ENCODE measurements at places on chromosomes 2 and 18. TPM values are rescaled to one million over a fixed set of nuclear protein-coding genes. Genes with fewer than 3 reads are reported as not detected.

HOXD1 gene
- total RNA-seq: not detected

KCNG3 gene
- total RNA-seq: not detected

SIX3 gene
- 0.21 TPM for total RNA-seq

PLGLB1 gene
- 3.3 TPM for total RNA-seq

DNA sequence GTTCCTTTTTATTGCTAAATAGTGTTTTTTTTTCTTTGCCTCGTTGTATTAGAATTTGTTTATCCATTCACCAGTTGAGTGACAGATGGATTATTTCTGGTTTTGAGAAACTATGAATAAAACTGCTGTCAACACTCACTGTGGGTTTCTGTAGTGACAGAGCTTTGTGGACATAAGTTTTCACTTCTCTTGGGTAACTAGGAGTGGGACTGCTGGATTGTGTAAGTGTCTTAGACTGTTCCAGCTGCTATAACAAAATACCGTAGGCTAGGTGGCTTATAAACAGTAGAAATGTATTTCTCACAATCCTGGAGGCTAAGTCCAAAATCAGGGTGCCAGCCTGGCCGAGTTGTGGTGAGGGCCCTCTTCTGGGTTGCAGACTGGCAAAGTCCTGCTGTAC is 71.9 kb downstream of the TNFRSF11A start:
- no peak for DNase-seq

DNA sequence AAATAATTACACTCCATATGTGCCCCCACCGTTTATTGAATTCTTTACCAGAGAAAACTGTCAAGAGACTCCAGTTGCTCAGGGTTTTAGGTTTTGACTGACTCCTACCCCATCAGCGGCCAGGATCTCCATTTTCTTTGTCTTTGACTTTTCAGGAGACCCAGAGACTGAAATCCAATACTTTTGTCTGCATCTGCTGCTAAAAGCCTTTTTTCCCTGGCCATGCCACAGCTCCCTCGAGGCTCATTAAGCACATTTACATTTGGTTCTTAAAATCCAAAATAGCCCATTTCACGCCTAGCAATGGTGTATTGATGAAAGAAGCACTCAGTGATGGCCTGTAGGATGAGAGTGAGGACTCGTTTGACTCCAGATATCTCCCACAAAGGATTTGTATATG is 332.6 kb upstream of the ACVR2A start:
- no peak for DNase-seq

GRCh38 chr2:95215018-95215612 is 7.8 kb downstream of the ZNF892 start:
- DNase-seq: no peak

DNA sequence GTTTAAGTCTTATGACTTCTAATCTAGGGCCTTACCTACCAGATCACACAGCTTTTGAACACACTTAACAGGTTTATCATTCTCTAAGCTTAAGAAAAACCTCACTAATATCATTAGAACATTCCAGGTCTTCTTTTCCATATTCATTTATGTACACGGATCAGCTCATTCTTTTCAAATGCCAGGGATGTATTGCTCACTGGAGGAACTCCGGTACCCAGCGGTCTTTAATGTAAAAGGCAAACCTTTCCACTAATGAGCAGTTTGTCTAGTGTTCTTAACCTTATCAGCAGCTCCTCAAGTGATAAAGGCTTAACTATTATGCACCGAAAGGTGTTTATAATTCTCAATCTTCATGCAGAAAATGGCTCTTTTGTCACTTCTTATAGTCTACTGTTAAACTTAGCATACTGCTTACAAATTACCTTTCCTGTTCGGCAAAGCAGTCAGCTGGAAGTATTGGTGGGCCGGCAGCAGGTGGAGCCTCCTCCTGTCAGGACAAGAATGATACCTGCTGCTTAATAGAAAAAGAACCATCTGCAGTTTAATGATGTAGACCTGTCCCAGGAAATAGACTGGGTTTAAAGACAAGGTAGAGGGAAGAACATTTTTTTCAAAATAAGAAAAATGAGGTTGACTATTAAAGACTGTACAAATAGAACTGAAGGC is 142.7 kb downstream of the FIGN start:
- DNase-seq: no peak

DNA sequence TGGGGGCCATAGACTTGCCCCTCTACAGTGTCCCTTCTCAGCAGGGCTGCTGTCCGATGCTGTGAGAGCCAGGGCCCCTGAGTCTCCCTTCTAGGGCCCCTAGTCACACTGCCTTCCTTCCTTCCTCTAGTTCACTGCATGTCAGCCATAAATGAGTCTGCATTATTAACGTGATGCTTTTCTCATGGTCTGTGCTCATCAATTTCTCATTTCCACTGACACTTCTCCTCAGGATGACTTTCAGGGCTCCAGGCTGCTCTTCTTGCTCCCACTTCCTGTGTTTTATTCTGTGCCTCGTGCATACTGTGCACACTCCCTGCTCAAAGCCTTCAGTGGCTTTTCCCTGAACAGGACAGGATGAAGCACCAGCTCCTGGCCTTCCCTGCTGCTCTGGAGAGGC is 146.5 kb downstream of the FAM210A start:
- no peak for DNase-seq

- no peak for DNase-seq
These were observed 555.2 kb upstream of the FANCL start for GRCh38 chr2:58796239-58796910.

GRCh38 chr2:98807221-98807620 is 76.3 kb upstream of the MGAT4A start:
- DNase-seq: no peak

DNA sequence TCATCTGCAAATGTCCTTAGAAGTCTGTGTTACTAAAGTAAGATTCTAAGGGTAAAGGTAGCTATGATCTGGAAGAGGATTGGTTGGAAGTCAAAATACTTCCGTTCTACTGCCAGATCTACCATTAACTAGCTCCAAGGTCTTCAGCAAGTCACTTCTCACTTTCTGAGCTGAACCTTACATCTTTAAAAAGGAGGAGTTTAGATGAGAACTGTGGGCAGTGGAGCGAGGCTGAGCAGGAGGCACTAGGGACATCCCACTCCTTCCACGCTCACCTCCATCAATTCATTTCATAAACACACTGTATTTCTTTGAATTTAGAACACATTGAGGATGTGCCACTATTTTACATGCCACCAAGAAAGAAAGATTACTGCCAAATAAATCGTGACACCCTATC is 143.0 kb downstream of the ABCA12 start:
- no peak for DNase-seq

DNA sequence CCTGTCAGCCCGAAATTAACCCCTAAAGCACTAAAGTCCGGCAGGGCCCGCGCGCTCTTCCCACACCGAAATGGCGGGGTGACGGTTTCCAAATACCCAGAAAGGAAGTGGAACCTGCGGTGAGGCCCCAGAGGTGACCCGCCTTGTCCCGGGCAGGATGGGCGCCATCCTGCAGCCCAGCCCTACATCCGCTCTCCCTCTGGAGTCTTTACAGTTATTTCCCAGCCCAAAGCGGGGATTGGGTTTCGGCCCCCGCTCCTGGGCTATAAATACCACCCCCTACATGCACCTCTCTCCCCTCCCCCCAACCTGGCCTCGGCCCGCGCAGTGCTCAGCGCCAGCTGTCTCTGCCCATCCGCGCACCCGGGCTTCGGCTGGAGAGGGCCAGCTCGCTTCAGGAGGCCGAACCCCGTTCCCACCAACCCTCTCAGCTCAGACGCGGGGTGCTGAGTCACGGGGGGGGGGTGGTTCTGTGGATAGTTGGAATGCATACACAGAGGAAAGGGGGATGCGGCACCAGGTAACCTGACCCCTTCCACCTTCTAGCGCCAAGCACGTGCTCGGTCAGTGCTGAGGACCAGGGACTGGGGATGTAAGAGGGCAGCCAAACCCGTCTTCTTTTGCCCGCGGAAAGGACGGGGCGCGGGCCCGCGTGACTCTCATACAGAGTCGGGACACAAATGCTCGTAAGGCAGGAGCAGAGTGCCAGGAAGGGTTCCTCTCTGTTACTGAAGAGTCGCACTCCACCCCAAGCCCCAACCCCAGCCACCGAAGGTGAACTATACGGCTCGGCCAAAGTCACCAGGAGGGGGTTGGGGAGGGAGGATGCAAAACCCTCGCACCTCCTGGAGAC is at the start of gene TUBA4B:
Gene TUBA4B (plus strand): TSS at position 344 of the 853 bp plus-strand sequence. CDS start 165 bp downstream, at position 509.
- peak; percentile 85 for DNase-seq

DNA sequence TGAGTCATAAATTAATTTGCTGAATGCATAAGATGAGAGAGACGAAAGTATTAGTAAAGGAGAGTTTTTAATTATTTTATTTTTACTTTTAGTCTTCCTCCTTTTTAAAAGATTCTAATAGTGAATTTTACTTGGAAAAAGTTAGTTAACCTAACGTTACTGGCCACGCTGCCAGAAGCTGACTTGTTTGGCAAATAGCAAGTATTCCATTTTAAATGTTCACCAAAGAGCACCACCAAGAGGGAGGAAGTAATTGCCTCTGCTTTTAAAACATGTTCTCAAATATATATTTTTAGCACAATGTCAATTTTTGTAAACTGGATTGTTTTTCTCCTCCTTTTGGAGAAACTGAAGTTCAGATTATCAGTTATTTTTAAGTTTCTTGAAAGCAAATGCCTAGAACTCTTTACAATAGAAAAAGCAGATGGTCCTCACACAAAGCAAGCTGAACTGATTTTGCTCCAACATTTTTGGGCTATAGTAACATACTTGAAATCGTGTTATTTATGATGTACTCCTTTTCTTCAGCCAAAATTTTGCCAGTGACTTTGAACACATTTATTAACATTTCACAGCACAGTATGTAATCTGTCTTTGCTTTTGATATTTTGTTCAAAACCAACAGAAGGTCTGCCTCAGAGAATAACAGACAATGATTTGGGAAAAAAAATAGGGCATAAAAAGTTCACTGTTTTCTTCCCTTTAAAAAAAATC is 1311.0 kb upstream of the FAM98A start:
- no peak for DNase-seq

Measured in activated CD8-positive, alpha-beta memory T cell treated with anti-CD3 and anti-CD28 coated beads, Interleukin-2, amount 10 ng/mL, durations not matched to agents 7 days and 5 days (primary cell).